ENCODE measurements at places on chromosomes 5 and 9.
A peak's percentile ranks its signal among the peaks of the same experiment; 100 is the strongest.

GRCh38 chr5:74640954-74641734, 616 bp upstream of the ENC1 start:
- peak; percentile 56 for ATAC-seq

- no peak for ATAC-seq
Measured at GRCh38 chr5:170483701-170484458, 19.9 kb upstream of the KCNIP1 start.

DNA sequence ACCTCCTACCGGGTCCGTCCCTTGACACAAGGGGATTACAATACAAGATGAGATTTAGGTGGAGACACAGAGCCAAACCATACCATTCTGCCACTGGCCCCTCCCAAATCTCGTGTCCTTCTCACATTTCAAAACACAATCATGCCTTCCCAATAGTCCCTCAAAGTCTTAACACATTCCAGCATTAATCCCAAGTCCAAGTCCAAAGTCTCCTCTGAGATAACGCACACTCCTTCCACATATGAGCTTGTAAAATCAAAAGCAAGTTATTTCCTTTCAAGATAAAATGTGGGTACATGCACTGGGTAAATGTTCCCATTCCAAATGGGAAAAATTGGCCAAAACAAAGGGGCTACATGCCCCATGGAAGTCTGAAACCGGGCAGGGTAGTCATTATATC, 463.9 kb upstream of the CDH9 start:
- no peak for ATAC-seq

DNA sequence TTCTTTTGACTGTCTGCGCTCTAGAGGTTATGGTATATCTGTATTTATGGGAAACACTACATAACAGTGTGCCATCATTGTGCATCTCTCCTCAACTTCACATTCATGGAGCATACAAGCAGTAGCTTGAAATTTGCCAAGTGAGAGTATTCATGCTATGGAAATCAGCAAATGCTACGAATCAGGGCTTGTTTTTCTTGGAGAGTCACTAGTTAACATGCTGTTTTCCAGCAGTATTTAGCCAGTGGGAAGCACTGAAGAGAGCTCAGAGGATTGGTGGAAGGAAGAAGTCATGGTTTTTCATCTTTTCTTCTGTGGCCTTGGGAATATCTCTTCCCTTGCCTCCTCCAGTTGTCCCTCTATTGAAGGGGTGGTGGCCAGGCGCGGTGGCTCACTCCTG, 303.0 kb downstream of the PSAT1 start:
- no peak for ATAC-seq

DNA sequence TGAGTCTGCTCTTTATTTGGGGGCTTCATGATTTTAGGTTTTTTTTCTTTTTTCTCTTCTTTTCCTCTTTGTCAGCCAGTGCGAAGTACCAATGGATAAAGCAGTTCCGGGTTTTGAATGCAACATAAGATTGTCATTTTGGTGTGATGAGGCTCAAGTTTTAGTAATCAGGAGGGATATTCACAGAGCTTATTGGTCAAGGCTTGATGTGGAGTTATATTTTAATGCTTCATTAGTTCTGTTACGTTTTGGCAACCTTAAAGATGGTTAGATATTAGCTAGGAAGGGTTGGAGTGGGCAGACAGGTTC, 1.4 kb downstream of the PIK3R1 start:
- no peak for ATAC-seq

GRCh38 chr5:90810211-90810610, 251.6 kb downstream of the ADGRV1 start:
- no peak for ATAC-seq

DNA sequence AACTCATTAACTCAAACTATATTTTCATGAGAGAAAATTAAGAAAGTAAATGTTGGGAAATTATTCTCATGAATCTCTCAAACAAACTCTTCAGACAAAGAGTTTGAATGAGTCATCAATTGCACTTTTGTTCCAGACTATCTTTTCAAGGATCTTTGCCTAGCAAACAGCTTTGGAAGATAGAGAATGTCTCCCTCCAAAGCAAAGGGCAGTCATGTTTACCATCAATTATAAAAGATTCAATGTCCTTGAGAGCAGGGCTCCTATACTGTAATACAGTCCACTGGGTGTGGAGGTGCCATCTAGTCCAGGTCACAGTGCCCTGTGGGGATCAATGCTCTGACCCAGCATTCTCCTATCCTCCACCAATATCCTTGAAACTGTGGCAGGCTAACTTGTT, 1429.3 kb downstream of the EFNA5 start:
- no peak for ATAC-seq

DNA sequence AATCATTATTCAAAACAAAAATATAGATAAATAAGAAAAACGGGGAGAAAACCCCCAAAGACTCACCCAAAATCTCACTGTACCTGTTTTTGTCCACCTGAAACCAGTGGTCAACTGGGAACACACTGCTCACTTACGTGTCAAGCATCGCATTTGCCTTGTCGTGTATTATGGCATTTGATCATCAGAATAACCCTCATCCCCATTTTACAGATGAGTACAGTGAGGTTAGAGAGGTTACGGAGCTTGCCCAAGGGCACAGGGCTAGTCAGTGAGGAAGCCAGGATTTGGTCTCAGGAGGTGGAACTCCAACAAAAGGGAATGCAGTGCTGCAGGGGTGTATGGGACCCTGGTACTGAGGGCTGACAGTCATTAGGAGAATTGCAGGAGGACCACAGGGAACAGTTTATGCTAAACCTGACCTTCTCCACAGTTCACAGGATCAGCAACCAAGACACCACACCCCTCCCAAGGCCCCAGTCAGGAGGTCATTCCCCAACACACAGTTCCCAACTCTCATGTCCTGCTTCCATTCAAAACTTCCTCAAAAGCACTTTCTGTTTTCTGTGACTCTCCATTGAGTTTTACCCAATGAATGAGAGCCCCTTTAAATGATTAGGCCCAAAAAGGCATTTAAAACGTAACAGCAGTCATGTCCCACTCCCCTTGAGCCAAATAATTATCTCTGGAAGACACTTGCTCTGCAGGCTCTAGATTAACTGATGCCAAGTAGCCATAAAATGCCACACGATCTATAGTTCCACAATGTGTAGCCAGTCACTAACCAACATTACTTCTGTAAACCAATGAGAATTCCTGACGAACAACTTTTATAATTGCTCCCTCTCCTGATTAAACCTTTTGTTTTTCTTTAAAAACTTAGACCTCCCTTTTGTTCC, 50.8 kb downstream of the CTSL start:
- ATAC-seq, result no peak

DNA sequence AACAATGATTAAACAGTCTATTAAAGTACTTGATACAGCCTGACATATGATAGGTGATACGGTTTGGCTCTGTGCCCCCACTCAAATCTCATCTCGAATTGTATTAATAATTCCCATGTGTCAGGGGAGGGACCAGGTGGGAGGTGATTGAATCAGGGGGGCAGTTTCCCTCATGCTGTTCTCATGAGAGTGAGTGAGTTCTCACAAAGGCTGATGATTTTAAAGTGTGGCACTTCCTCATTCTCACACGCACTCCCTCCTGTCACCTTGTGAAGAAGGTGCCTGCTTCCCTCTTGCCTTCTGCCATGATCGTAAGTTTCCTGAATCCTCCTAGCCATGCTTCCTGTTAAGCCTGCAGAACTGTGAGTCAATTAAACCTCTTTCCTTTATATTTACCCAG, 40.1 kb upstream of the TARS1 start:
- no peak for ATAC-seq

- no peak for ATAC-seq
Measured at GRCh38 chr5:112581811-112582320, 155.8 kb upstream of the APC start.

GRCh38 chr5:169561893-169562292, 21.7 kb upstream of the SPDL1 start:
- ATAC-seq, result peak; percentile 60

Data from gastroesophageal sphincter (tissue), 4 donors.